ENCODE measurements at places on chromosomes 6 and 20.

DNA sequence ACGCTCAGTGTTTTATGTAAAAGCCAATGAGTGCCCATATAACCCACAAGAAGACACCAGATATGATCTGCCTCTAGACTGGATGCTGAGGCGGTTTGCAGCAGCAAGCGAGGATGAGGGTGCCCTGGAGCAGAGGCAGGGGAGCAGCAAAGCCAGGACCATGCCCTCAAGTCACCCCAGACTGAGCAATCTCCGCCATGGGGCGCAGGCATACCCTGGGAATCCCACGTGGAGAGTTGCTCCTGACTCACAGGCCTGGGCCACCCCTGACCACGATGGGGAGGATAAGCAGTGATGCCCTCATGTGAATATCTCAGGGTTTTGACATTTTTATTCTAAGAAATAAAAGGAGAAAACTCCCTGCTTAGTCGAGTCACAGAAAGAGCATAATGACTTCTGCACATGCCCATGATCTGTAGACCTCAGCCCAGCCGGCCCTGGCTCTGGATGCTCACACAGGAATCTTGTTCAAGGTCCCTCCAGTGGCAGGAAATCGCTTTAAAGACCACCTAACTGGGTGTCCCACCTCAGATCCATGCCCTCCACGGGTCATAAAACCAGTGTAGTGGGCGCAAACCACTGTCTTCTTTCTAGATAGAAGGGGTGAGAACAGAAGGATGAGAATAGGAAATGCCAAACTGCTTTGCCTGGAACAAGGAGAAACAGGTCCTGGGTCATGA, 138.3 kb upstream of the SNX9 start:
- DNase-seq, result no peak
- H3K36me3 ChIP-seq, result no peaks in the 10 kb centered on the region
- no peak overlapping the region for H3K4me3 ChIP-seq
- H3K4me1 ChIP-seq, result peaks cover 6% of the 10 kb centered on the region
- no peak overlapping the region for H3K27ac ChIP-seq
- H3K27me3 ChIP-seq, result peaks cover 2% of the 10 kb centered on the region

GRCh38 chr6:83601119-83601518, 88.8 kb downstream of the PRSS35 start:
- H3K36me3 ChIP-seq, result no peaks in the 10 kb centered on the region
- H3K4me3 ChIP-seq, result no peak overlapping the region
- H3K27me3 ChIP-seq, result no peaks in the 10 kb centered on the region
- H3K27ac ChIP-seq, result peak overlapping the region; percentile 19
- H3K4me1 ChIP-seq, result peaks cover 5% of the 10 kb centered on the region

DNA sequence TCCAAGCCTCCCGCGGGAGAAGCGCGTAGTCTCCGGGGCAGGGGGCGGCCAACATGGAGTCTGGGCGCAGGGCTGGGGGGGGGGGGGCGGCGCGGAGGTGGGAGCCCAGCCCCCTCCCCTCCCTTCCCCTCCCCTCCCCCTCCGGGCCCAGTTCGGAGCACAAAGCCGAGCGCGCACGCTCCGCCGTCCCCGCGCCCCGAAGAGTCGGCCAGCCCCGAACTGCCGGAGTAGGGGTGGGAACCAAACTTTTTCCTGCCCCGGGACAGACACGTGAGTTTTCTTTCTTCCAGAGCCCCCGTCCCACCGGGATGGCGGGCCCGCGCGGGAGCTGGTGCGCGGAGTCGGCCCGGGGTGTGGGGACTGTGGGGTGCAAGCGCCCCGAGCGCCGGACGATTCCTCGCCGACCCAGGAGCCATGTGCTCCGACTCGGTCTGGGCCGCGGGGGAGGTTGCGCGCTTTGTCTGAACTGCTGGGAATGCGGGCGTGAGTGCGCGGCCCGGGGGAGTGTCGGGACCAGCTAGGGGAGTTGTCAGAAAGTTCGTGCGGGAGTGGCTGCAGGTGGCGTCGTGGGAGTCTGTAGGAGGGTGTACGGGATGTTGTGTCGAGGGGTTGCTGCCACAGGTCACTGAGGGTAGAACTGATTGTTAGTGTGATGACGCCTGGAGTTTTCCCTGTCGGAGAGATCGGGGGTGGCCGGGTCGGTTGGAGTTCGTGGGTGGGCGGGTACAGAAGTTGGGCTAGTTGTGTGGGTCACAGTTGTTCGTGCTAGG, 1.2 kb downstream of the TGIF2 start:
- H3K4me1 ChIP-seq, result peaks cover 52% of the 10 kb centered on the region
- H3K27me3 ChIP-seq, result no peaks in the 10 kb centered on the region
- H3K36me3 ChIP-seq, result peaks cover 14% of the 10 kb centered on the region
- DNase-seq, result peak; percentile 67
- H3K4me3 ChIP-seq, result peak overlapping the region; percentile 86

DNA sequence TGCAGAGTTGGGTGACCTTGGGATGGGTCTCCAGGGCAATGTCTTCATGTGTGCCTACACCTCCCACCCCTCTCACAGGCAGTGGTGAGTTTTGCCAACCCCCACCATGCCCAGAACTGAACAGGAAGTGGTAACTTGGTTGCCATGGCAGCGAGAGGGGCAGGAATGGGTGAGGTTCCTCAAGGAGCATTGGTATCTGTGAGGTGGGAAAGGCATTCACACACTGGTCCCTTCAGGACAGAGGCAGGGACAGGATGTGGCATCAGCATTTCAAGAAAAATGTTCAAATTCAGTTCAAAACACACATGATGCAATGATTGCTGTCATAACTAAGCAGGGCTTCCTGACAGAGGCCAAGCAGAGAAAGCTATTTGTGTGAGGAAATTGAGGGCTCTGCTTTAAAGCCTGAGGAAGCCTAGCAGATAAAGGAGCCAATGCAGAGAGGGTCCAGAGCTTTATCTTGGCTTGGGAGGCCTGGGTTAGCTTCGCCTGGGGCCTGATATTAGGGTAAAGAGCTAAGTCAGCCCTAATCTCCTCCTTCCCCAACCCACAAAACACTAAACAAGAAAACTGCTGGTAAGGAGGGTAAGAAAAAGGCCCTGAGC, 551 bp downstream of the TREML2 start:
- peaks cover 26% of the 10 kb centered on the region for H3K4me1 ChIP-seq
- H3K36me3 ChIP-seq, result no peaks in the 10 kb centered on the region
- H3K27me3 ChIP-seq, result peaks cover 4% of the 10 kb centered on the region
- no peak overlapping the region for H3K4me3 ChIP-seq

DNA sequence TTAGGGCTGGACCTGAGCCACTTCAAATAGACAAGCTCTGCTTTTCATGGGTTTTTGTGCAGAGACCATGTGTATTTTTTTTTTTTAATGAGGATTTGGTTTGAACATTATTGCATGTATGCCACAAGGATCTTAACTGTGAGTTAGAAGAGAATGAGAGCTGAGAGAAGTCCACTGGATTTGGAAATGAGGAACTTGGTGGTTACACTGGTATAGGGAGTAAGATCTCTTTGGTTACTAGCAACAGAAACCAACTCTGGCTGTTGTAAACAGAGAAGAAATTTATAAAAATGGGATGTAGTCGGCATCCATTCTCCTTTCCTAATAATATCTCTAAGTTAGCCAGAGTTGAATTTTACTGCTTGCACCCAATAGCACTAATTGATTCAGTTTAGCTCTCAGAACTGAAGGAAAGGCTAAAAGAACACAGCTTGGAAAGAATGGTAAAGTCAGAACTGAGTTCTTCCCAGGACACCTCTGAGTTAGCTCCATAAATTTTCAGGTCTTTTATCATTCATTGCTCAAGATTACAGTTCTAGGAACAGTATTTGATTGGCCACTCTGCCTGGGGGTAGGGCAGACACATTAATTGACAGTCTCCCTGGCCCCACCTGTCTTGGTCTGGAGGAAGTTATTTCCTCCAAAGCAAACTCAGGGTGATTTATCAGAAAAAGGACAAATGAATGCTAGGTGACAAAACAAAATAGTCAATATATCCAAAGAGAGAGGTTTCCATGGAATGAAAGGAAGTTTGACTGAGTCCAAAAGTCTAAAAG, 3.9 kb upstream of the WFDC2 start:
- no peak for DNase-seq
- H3K4me3 ChIP-seq, result no peak overlapping the region
- peaks cover 7% of the 10 kb centered on the region for H3K27me3 ChIP-seq

GRCh38 chr20:57159945-57160610, 106.4 kb downstream of the BMP7 start:
- DNase-seq, result no peak
- peaks cover 12% of the 10 kb centered on the region for H3K4me1 ChIP-seq
- H3K27me3 ChIP-seq, result no peaks in the 10 kb centered on the region
- no peak overlapping the region for H3K4me3 ChIP-seq
- peaks cover 6% of the 10 kb centered on the region for H3K36me3 ChIP-seq
- H3K27ac ChIP-seq, result no peak overlapping the region

- H3K4me3 ChIP-seq, result no peak overlapping the region
- H3K36me3 ChIP-seq, result no peaks in the 10 kb centered on the region
- H3K27me3 ChIP-seq, result no peaks in the 10 kb centered on the region
- peak; percentile 90 for DNase-seq
Observed at GRCh38 chr6:43758617-43759050, 11.4 kb upstream of the VEGFA start.

DNA sequence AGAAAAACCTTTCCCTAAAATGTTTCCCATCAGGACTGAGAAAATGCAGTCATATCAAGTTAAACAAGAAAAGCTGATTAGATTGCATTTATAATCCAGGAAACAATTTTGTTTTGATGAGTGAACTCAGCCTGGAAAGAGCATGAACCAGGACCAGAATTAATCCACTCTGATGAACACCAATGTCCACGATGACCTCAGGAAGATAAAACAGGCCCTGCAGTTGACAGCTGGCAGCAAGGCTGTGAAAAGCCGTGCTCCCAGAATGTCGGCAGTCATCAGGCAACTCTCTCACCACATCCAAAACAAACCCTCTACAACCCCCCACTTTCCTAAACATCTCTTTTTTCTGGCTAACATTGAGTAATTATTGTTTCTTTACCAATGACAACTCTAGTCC, 74.0 kb upstream of the PROKR2 start:
- H3K36me3 ChIP-seq, result no peaks in the 10 kb centered on the region
- H3K27me3 ChIP-seq, result no peaks in the 10 kb centered on the region
- DNase-seq, result no peak
- H3K4me3 ChIP-seq, result no peak overlapping the region
- 0 out of 2 replicates have a peak, but pooled peaks cover 4% of the 10 kb centered on the region for H3K4me1 ChIP-seq
- no peak overlapping the region for H3K27ac ChIP-seq

- DNase-seq, result no peak
- H3K4me1 ChIP-seq, result peaks cover 6% of the 10 kb centered on the region
- no peak overlapping the region for H3K27ac ChIP-seq
- H3K27me3 ChIP-seq, result no peaks in the 10 kb centered on the region
Observed at GRCh38 chr6:110198561-110198960, 18.3 kb downstream of the CDC40 start.

- no peak overlapping the region for H3K4me3 ChIP-seq
- H3K4me1 ChIP-seq, result peaks cover 5% of the 10 kb centered on the region
- H3K27ac ChIP-seq, result no peak overlapping the region
- H3K27me3 ChIP-seq, result no peaks in the 10 kb centered on the region
Observed at GRCh38 chr6:162187168-162187935, 540.2 kb downstream of the PRKN start.

GRCh38 chr6:139649732-139650131, 275.3 kb upstream of the CITED2 start:
- no peak overlapping the region for H3K27ac ChIP-seq
- no peaks in the 10 kb centered on the region for H3K27me3 ChIP-seq
- H3K4me1 ChIP-seq, result peaks cover 13% of the 10 kb centered on the region
- H3K36me3 ChIP-seq, result no peaks in the 10 kb centered on the region
- DNase-seq, result no peak
- H3K4me3 ChIP-seq, result no peak overlapping the region

Measured in WTC11 (cell line).